D721Med (cell line): ENCODE measurements at places on chromosomes 7 and 10.

DNA sequence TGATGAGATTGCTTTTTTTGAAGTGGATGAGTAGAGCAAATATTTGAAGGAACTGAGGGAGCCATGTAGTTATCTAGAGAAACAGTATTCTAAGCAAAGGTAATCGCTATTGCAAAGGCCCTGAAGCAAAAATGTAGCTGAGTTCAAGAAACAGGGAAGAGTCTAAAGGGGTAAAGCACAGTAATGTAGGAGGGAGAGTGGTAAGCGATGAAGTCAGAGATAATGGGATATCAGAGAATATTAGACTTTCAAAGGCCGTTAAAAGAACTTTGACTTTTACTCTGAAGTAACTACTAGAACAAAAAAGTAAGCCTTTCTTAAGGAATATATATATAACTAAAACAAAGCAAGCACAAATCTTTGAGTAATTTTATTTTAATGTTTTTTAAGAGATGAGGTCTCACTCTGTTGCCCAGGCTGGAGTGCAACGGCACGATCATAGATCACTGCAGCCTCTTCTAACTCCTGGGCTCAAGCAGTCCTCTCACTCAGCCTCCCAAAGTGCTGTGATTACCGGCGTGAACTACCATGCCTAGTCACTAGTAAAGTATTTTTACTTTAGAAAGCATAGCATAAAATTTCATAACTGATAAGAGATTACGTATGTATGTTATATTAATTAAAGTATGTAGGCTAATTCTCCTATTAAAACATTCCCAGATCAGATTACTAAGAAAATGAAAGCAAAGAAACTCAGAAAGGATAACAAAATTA lies 61.7 kb upstream of the OIT3 start:
- no peak for DNase-seq

DNA sequence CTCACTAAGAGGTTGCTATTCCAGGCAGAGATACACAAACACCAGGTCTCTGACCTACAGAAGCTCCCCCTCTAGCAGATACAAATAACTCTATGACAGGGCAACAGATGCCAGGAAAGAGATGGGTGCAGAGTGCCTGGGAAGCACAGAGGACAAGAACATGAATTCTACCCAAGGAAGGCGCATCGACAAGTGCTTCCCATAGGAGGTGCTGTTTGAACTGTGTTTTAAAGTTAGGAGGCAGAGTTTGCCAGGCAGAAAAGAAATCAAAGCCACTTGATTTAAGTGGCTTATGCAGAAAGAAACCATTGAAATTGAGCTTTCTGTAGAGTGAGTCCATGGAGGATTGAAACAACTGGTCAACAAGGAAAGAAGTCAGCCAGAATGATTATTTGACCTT lies 35.3 kb upstream of the EGR2 start:
- DNase-seq, result no peak

GRCh38 chr10:69749178-69750010 lies 52.3 kb upstream of the COL13A1 start:
- DNase-seq, result no peak

DNA sequence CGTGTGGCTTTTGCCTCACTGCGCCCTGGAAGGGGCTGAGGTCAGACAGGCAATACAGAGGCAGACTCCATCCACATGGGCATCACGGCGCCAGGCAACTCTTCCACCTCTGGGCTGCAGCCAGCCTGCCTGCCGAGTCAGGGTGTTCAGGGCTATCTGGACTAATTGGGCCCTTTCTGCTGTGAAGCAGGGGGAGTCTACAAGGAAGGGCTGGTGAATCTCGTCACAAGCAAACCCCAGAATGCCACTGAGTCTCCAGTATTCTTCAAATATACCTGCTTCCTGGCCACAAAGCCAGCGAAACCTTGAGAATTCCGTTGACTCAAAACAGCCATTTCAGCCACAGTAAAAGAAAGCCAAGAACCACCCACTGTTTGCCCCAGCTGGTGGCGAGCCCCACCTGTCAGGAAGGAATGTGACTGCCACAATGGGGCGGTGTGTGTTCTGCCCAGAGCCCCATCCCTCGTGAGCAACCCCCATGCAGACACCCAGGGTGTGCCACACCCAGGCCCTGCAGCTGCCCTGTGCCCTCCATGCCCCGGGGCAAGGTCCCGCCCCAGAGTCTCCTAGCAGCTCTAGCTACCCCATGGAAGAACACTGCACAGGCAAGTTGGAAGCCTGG lies 117.3 kb downstream of the FAM53B start:
- DNase-seq, result no peak

DNA sequence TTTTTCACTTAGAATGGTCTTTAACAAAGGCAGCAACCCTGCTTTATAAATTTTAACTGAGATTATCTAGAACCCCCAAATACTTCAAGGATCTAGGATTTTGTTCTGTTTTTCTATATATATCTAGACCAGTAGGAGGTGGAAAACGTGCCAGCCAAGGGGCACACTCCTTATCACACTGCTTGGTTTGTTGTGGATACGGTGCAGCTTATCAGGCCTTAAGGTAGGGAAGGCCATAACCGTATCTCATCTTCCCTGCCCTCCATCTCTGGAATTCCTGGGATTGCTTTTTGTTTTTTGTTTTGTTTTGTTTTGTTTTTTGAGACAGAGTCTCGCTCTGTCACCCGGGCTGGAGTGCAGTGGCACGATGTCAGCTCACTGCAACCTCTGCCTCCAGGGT lies 75.4 kb downstream of the MPLKIP start:
- no peak for DNase-seq

DNA sequence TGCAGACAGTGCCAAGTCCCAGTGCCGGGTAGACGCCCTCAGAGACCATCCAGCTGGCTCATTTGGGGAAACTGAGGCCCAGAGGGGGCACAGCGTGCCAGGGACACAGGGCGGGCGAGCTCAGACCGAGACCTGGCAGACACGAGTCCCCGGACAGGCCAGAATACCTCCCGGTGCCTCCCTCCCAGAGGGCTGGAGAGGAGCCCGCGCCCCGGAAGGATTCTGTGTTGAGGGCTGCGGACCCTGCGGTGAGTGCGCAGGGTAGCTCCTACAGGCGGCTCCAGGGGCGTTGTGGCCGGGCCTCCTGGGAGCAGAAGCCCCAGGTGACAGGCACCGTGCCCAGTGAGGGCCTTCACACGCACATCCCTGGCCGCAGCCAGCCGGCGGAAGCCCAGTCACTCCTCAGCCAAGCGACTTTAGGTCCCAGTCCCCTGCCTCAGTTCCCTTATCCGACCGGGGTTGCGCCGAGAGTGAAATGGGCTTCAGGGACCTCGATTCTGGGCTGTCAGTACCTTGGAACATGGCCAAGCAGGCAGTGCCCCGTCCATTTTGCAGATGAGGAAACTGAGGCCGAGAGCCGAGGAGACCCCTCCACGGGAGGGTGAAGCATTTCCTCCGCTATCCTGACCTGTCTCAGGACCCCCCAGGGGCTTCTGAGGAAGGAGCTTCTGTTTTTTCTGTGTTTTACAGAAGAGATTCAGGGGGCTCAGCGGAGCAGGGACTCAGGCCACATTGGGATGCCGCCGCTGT lies 73.6 kb downstream of the ELFN1 start:
- no peak for DNase-seq

- no peak for DNase-seq
Observed at GRCh38 chr7:12066521-12066920, 144.6 kb upstream of the TMEM106B start.

DNA sequence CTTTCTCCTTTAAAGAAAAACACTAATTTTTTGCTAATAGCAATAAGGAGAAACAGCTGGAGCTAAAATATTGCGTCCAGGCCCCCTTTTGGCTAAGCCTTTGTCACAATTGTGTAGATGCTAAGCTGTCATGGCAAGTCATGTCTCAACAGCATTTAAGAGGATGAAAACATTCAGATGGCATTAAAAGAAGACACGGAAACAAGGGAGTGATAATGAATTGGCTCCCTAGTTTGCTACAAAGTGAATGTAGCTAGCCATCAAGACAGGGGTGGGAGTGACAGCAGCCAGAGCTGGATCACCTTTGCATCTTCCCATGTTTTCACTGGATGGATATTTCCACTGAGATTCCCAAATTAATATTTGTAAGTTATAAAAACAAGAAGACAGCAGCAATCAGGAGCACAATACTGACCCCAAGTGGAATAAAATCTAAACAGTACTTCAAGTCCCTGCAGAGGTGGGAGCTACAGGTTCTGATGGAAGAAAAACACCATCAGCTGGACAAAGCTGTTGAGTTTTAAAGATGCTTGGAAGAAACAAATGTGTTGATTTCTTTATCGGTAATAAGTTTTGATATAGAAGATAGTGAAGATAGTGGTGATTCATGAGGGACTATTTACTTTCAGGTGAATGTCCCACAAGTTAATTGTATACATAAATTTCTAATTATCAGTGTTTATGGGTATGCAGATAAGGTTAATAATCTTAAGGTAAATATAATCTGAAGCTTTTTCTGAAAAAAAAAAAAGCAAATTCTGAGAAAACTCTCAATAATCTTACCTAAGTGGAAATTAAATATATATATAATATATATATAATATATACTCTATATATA lies 129.4 kb downstream of the SLC16A9 start:
- DNase-seq, result peak; percentile 17

DNA sequence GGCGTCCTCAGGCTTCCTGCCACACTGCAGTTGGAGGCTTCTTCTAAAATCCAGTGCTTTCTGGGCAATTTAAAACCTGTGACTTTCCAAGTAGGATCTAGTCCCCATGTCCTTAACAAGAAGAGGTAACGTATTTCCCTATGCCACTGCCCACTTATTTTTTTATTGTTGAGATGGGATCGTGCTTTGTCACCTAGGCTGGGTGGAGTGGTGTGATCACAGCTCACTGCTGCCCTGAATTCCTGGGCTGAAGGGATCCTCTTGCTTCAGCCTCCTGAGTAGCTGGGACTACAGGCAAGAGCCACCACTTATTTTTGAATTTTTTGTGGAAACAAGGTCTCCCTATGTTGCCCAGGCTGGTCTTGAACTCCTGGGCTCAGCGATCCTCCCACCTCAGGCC lies 63.4 kb downstream of the DAGLB start:
- no peak for DNase-seq

- DNase-seq, result no peak
Observed at GRCh38 chr10:32350811-32351350, 3.9 kb upstream of the EPC1 start.

DNA sequence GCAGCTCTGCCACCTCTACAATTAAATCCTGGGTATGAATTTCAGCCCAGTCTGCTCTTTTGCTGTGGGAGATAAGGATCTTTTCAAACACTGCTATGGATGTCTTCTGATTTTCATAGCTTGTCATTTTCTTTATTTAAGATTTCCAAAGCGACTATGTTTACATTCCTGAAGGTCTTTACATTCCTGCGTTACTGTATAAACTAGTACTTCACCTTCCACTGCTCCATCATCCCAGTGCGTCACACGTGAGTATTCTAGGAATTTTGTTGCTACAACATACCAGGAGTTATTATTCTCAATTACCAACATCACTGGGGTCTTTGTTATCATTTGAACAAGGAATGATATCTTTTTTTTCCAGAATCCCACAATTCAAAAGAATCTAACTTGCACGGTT lies 944.7 kb downstream of the SORCS3 start:
- DNase-seq, result no peak

GRCh38 chr7:157139810-157140510 lies 1.2 kb downstream of the UBE3C start:
- no peak for DNase-seq

- no peak for DNase-seq
Observed at GRCh38 chr10:131387018-131387529, 75.6 kb upstream of the TCERG1L start.

DNA sequence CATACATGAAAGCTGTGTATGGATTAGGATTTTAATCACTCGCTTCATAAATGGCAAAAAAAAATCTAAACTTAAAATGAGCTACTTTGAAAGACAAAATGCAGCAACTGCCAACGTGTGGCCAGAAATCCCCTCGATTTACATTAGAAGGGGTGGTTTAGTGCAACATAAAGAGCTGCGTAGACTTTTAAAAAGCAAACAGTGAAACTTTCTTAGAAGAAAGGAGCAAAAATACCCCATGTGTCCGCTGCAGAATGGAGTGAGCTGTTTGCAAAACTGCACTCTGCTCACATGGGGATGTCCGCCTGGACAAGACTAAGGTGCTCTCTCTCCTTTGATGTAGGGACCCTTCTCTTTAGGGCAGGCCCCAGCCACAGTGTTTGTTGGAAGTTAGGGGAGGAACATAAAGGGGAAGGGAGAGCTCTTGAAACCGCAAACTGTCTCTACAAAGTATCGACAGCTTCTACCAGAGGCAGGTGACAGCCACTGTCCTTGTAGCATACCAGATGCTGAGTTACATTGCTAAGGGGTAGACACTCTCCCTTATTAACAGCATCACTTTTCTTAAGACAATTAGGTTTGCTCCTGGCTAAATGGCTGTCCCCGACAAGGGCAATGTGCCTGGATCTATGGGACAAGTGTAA lies 528.1 kb downstream of the KCNMA1 start:
- DNase-seq, result no peak

- peak; percentile 83 for DNase-seq
Observed at GRCh38 chr7:106009503-106010226, 46.6 kb downstream of the CDHR3 start.

DNA sequence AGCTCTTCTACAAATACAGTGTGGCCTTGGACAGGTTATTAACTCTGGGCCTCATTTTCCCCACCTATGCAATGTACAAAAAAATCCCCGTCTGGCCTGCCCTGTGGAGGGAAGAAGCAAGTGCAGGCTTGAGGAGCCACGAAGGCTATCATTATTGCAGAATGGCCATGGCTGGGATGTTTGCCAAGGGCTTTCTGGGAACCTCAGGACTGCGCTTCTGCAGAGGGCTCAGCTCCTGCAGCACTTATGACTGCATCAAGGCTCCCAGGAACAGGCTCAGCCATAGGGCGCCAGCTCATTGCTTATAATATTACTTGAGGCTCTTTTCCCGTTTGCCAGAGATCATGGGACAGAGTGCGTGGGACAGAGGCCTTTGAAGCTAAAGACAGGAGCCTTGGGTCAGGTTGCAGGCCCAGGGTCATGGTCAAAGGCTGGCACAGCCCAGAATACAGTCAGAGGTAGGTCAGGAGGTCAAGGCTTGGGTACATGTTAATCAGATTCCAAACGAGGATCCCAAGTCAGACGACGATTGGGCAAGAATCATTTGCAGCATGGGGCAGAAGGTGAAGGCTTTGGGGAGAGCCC lies 20.6 kb upstream of the C10orf105 start:
- DNase-seq, result no peak

DNA sequence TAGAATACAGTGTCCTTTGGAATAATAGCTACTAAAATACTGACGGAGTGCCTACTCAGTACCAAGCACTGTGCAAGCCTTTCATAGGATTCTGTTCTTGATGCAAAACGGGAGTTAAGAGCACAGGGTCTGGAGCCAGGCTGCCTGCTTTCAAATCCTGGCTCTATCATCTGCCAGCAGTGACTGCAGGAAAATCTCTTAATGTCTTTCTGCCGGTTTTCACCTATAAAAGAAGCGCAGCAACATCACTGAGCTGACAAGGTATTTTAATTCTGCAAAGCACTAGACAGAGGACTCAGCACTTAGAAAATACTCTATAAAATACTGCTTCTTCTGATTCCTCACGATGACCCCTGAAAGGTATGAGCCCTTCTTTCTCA lies 659 bp downstream of the FIGNL1 start:
- DNase-seq, result no peak

DNA sequence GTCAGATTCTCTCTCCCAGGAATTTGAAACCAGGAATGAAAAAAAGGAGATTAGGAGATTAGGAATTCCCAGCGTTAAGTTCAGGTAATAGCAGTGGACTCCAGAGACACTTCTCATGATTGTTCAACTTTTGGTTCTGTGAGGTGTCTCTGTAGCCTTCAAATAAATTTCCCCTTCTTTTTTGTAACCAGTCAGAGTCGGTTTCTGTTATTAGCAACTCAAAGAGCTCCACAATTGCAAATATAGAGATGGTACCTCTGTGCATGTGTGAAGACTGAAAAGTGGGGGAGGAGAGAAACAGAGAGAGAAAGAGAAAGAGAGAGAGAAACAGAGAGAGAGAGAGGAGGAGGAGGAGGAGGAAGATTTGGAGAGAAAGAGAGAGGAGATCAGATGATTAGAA lies 112.8 kb upstream of the STEAP1B start:
- DNase-seq, result no peak
